Cardiac muscle cell (in vitro differentiated cells and primary cell): ENCODE measurements at places on chromosomes 13 and 19. TPM values are rescaled to one million over a fixed set of nuclear protein-coding genes. Genes with fewer than 3 reads are reported as not detected.

GRCh38 chr13:80605716-80606115 is 264.8 kb upstream of the SPRY2 start:
- DNase-seq = no peak

The HRC gene
- total RNA-seq = 255 and 389 TPM in 2 replicates

- DNase-seq = no peak
Measured at GRCh38 chr13:40083841-40084240, 428.4 kb downstream of the COG6 start.

- peak; percentile 40 for DNase-seq
Measured at GRCh38 chr19:16244091-16244490, 46.4 kb downstream of the AP1M1 start.

- no peak for DNase-seq
Measured at GRCh38 chr13:78404846-78405360, 198.4 kb downstream of the POU4F1 start.

The HIPK4 gene
- 0.12 and 0.18 TPM in 2 replicates for total RNA-seq

The NLRP7 gene
- 1.4 and 1.8 TPM in 2 replicates for total RNA-seq
